ENCODE measurements at places on chromosomes 6 and 20.

- DNase-seq, result no peak
These were observed 1027.2 kb upstream of the GJE1 start for GRCh38 chr6:141105481-141105880.

DNA sequence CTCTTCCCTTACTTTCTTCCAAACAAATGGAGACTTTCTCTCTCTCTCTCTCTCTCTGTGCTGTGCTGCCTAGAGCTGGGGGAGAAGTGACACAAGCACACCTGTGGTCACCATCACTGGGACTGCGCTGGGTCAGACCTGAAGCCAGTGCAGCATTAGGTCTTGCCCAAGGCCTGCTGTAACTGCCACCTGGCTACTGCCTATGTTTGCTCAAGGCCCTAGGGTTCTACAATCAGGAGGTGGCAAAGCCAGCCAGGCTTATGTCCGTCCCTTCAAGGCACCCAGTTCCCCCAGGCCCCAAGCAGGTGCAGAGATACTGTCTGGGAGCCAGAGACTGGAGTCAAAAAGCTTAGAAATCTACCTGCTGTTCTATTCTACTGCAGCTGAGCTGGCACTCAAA, 49.4 kb upstream of the TOP1 start:
- DNase-seq, result no peak

GRCh38 chr6:33850296-33850695, 46.5 kb upstream of the MLN start:
- DNase-seq, result no peak

GRCh38 chr6:3504354-3504753, 47.5 kb upstream of the SLC22A23 start:
- no peak for DNase-seq

DNA sequence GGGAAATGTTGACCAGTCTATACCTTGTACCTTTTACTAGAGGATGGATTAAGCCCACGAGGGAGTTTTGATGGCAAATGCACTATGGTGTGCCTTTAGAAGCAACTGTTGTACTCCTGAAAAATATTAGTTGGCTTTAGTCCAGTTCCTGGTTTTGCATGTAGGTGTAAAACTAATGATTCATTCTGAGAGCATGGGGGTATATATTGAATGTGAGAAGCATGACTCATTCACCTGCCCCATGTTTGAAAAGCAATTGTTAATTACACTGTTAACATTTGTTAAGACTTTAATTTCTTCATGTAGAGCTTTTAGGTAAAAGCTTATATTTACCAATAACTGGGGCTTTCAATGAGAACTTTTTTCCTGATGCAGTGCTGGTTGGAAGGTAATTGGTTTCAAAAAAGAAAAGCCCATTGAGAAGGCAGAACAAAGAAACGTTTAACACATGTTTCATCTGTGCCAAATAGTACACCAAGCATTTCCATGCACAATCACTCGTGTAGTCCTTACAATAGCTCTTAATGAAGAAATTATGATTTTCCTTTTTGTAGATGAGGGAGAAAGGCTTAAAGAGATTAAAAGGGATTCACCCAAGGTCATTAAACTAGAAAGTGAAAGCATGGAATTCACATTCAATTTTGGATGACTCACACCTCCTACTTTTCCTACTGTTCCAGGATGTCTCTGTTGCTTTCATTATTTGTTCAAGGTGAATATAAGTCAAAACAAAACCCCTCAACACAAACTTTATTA, 134.1 kb downstream of the CCDC170 start:
- no peak for DNase-seq

Measured in stimulated activated CD4-positive, alpha-beta T cell treated with anti-CD3 and anti-CD28 coated beads, Interleukin-4, amount 100 ng/mL, for 4 hours (primary cell).